Motor neuron (in vitro differentiated cells): ENCODE measurements at places on chromosomes 2 and 18.
A peak's percentile ranks its signal among the peaks of the same experiment; 100 is the strongest.

GRCh38 chr2:196968516-196968915 lies 42.0 kb upstream of the PGAP1 start:
- ATAC-seq = no peak

GRCh38 chr18:75507636-75508035 lies 80.1 kb upstream of the SMIM21 start:
- ATAC-seq = no peak

GRCh38 chr2:64404002-64404731 lies 49.8 kb upstream of the LGALSL start:
- ATAC-seq = peak; percentile 75

DNA sequence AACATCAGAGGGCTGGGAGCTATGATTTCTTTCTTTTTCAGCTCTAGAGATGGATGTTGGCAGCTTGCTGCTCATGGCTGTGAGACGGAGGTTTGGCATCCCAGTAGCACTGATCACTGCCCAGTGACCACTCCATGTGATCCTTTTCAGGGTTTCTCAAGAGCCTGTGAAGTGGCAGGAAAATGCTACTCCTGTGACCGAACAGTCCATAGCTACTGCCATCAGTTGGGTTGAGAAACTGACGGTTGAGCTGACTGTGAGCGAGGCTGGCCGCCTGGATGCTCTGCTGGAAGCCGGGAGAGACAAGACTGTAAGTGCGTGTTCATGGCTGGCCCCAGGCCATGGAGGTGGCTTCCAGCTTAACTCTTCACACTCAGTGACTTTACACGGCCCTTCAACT lies 34.2 kb downstream of the VWA3B start:
- ATAC-seq = no peak

GRCh38 chr2:30221531-30221930 lies 9.8 kb upstream of the LBH start:
- ATAC-seq = no peak

DNA sequence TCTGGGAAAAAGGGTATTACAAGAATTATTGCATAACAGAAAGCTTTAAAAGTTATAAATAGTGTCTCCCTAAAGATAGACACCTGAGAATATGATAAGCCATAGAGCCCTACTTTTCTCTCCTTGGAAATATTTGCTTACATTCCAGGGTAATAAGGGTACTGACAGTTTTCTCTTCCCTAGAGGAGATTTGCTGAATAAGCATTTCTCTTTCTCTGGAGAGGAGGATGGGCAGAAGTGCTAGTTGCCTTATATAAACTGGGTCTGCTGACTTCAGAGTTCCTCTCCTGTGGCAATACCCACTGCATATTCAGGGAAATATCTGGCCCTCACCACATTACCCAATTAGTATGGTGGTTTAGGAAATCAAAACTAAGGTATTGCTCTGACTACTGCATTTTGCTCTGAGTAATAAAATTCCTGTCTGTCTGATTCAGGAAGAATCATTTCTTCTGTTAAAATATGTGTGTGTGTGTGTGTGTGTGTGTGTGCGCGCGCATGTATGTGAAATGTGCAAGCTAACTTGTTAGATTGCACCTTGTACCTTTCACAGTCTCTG lies 1391.3 kb downstream of the DSC3 start:
- ATAC-seq = no peak

- peak; percentile 100 for ATAC-seq
Measured at GRCh38 chr2:223000872-223001796, 50.9 kb upstream of the KCNE4 start.

GRCh38 chr18:30903566-30903965 lies 139.0 kb downstream of the DSC3 start:
- peak; percentile 35 for ATAC-seq
